ENCODE measurements at places on chromosomes 12 and 14.

GRCh38 chr12:44036875-44037443, 201.1 kb downstream of the TMEM117 start:
- DNase-seq, result no peak

DNA sequence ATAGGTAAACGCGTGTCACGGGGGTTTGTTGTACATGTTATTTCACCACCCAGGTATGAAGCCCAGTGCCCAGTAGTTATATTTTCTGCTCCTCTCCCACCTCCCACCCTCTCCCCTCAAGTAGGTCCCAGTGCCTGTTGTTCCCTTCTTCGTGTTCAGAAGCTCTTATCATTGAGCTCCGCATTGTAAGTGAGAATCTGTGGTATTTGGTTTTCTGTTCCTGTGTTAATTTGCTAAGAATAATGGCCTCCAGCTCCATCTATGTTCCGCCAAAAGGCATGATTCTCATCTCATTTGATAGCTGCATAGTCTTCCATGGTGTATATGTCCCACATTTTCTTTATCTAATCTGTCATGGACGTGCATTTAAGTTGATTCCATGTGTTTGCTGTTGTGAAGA, 6.9 kb upstream of the GPRC5D start:
- DNase-seq, result no peak

GRCh38 chr12:103350116-103350515, 145.7 kb downstream of the C12orf42 start:
- no peak for DNase-seq

DNA sequence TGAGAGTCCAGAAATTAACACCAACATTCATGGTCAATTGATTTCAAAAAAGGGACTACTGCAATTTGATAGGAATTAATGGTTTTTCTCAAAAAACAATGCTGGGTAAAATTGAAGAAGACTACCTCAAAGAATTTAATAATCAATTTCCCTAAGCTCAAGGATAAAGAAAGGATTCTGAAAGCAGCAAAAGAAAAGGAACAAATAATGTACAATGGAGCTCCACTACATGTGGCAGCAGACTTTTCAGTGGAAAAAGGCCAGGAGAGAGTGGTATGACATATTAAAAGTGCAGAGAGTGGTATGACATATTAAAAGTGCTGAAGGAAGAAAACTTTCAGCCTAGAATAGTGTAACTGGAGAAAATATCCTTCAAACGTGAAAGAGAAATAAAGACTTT, 15.6 kb upstream of the TAS2R43 start:
- no peak for DNase-seq

GRCh38 chr14:95833429-95833828, 43.2 kb upstream of the TUNAR start:
- DNase-seq, result no peak

DNA sequence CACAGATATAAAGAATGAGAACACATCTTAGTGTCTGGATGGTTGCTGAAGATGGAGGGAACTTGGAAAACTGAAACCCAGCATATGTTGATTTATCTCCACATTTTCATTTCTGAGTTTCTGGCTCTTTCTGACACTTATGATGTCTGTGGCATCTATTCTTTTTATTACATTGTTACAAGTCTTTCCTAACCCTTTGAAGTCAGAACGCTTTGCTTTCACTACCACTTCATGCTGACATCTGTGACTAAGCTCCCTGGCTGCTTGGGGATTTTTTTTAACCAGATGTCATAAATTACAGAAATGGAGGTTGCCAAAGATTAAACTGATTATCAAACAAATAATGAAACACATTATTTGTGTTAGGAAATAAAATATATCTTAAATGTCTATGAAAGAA, 188.7 kb downstream of the KITLG start:
- DNase-seq, result no peak

Data from stimulated activated CD8-positive, alpha-beta memory T cell treated with anti-CD3 and anti-CD28 coated beads, Interleukin-2, amount 100 ng/mL, for 48 hours (primary cell).